ENCODE measurements at places on chromosomes 3 and 15. TPM values are rescaled to one million over a fixed set of nuclear protein-coding genes. Genes with fewer than 3 reads are reported as not detected.

The PGBD4 gene
- 1.8 TPM for total RNA-seq

The PCSK6 gene
- 7.3 TPM for total RNA-seq

The LIPC gene
- total RNA-seq = 9.9 TPM

The RTP3 gene
- total RNA-seq = not detected

The MYZAP gene
- total RNA-seq = 3.3 TPM

The SLC12A8 gene
- 29.1 TPM for total RNA-seq

The GOLGA8B gene
- total RNA-seq = 125 TPM

The MORC1 gene
- 0.06 TPM for total RNA-seq

DNA sequence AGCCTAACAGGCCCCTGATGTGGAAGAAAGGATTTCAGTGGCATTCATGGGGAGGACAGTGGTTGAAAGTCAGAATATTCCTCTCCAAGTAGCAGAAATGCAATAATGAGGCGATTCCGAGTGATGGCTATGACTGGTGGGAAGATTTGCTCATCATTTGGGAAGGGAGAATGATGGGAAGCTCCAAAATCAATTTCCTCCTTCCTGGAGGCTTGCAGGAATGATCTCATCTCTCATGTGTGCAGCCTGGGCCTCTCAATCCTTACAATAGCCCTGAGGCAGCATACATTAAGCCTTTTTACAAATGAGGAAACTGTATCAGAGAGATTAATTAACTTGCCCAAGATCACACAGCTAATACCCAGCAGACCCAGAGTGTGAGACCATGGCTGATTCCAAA, 58.7 kb downstream of the BOC start:
- DNase-seq = no peak

DNA sequence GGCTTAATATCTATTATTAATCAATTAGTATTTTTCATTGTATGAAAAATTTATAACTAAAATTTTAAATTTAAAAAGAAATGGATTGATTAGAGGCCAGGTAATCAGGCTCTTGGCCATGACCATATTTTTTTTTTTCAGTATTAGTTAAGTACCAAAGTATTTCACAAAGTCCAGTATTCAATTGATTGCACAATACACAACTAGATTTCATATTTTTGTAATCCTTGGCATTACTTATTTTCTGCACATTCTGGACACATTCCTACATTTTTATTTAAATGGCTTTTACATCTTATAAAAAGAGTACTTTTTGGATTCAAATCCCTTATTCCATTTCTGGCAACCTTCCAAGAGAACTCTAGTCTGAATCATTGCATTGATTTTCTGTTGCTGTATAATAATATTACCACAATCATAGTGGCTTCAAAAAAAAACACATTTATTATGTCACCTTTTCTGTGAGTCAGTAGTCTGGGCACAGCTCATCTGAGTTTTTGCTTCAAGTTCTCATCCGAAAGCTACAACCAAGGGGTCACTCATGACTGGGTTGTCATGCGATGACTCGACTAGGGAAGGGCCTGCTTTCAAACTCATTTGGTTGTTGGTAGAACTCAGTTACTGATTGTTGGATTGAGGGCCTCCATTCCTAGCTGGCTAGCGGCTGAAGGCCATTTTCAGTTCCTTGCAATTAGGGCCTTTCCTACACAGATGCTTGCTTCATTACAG, 90.7 kb downstream of the CNTN6 start:
- no peak for DNase-seq

DNA sequence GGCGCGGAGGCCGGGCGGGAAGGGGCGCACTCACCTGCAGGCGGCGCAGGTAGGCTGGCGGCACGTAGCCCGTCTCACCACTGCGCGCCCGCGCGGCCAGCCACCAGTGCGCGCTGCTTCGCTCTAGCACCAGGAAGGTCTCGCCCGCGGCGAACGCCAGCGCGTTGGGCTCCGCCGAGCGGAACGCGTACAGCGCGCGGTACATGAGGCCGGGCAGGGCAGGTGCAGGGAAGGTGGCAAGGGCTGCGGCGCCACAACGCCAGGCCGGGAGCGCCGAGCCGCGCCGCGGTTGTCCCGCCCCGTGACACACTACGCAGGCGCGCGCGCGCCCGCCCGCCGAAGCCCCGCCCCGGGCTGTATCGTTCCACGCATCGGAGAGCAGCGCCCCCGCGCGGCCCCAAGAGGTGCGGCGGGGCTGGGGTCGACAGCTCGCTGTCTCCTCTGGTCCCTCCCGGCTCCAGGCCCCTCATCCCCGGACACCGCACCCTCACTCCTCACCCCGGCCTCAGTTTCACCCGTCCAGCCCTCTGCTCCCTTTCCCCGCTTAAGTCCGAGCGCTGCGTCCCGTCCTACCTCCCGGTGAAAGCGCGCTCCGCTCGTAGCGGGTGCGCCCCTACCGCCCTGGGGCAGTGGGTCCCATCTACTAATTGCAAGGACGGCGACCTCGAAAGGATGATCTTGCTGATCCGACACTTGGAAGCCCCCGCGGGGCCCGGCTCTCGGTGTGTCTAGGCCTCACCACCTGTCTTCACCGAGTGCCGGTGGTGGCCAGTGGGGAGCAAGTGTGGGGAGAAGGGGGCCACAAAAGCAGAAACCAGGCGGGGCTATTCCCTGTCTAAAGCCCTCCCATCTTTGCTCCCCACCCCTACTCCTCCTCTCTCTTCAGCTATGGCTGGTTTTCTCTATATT, at the start of gene NCKIPSD:
NCKIPSD (minus strand) TSS at position 313 of the 909 bp plus-strand sequence; CDS start at position 205, 108 bp downstream.
- peak; percentile 95 for DNase-seq

GRCh38 chr3:37103103-37103808, 71.1 kb downstream of the LRRFIP2 start:
- DNase-seq = no peak

DNA sequence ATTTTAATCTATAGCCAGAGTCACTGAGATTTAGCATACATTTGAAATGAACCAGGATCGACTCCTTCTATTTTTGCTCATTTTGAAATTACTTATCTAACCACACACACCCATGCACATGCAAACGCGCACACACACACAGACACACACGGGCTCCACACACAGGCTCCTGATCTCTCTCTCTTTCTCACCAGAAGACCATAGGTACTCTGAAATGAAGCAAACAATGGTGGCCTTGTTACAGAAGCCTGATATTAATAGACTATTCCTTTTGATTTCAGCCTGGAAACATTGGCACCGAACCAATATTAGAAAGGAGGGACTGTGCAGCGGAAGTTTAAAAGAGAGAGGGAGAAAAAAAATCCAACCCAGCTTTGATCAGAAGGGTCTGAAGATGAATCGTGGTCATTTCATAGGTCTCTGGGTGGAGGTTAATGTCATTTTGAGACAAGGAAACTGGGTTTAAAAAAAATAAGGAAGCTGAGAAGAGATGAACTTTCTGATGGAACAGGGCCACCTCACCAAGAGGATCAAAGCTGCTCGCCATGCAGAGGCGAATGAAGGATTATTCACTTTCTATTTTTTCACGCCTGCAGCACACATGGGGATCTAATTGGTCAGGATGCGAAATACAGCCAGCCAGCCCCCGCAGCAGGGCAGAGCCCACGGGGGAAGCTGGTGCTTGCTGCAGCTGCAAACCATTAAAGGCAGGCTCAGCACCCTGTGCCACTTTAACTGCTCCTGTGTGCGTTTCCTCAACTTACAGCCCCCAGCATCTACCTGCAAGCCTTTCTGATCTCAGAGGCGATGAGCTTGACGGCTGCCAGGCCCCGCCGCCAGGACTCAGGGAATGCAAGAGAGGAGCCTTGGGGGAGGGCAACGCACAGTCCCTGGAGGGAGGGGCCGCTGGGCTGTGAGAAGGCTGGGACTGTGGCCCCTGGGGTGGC, 88.8 kb downstream of the HES1 start:
- peak; percentile 55 for DNase-seq

DNA sequence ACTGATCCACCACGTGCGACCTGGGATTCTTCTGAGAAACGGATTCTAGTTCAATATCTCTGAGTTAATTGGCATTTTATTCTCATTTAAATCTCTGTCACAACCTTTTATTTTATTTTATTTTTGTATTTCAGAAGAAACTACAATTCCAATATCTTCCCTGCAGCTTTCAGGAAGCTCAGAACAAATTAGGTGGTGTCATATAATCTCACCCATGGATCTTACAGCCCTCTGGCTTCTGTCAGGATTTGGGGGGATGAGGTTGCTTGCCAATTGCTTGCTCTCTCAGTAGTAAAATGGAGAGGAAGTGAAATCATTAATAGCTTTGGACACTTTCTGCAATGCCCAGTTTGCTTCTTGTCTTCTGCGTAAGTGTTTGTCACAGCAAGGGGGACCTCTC, 205.4 kb downstream of the TLE3 start:
- DNase-seq = no peak

- peak; percentile 32 for DNase-seq
These were observed 13.6 kb downstream of the MRPS25 start for GRCh38 chr3:15051531-15051930.

DNA sequence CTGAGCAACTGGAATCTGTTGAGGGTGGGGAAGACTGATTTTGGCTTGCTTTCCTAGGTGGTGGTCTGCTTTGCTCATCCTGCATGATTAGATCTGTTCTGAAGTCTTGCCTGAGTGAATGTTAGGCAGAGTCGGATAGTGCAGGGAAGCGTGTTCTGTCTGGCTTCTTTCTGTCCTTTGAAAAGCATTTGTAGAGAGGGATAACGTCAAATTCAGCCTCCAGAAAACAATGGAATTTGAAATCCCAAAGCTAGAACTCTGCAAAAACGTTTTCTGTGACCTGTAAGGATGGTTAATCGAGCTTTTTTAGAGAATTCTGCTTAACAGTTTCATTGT, 1.4 kb downstream of the GLCE start:
- DNase-seq = no peak

GRCh38 chr3:11820531-11821041, 26.1 kb downstream of the TAMM41 start:
- no peak for DNase-seq

DNA sequence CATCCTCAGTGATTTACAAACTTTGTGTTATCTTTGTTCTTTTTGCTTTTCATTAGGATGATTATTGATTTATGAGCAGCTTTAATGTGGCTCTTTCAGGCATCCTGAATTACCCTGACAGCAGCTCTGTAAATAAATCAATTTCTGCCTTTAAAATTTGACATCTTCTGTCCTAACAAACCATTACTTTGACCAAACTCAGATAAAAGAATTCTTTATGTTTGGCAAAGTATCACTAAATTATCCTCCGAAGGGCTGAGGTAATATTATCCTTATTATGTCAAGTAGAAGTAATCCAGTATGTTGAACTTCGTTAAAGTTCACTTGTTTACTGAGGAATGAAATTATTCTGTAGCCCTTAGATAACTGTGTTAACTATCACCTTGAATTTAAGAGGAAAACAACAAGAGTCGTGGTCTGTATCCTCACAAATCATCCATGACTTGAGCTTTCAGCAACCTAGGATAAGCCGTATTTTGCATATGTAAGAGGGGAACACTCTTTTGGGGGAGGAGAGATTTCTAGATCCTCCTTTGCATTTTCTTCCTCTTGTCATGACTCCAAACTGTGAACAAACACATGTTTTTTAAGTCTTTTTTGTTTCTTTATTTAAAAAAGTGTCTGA, 173.2 kb upstream of the STAC start:
- no peak for DNase-seq

- no peak for DNase-seq
These were observed 160.1 kb downstream of the ARRDC4 start for GRCh38 chr15:98120561-98120960.

DNA sequence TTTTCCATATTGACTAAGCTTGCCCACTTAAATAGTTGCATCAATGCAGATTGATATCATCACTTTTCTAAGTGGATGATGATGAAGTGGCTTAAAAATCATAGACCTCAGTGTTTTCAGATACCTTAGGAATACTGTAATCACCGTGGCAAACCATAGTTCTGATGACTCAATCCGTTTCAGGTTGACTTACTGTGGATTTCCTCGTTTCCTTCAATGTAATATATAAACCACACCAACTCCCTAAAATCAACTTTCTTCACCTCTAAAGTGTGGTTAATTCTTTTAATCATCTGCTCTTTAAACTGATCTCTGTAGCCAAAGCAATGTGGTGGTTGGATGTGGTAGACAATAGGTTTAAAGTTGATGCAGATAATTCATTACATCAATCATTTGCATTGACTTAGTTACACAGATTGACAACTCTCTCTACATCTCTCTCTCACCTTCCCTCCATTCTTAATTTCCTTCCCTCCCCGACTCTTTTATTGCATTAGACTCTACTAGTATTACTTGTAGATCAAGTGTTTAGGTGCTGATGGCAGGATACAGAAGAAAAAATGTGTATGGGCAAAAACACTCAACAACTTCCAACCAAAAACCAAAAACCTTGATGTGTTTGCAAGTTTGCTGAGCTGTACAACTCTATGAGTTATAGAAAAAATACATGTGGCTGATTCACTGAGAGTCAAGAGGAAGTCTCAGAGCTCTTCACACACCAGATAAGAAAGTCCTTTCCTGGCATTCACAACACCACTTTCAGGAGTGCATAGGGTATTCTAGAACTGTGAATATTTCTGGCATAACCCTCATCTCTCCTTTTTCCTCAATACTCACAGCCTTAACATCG, 243.5 kb downstream of the NFKBIZ start:
- no peak for DNase-seq

DNA sequence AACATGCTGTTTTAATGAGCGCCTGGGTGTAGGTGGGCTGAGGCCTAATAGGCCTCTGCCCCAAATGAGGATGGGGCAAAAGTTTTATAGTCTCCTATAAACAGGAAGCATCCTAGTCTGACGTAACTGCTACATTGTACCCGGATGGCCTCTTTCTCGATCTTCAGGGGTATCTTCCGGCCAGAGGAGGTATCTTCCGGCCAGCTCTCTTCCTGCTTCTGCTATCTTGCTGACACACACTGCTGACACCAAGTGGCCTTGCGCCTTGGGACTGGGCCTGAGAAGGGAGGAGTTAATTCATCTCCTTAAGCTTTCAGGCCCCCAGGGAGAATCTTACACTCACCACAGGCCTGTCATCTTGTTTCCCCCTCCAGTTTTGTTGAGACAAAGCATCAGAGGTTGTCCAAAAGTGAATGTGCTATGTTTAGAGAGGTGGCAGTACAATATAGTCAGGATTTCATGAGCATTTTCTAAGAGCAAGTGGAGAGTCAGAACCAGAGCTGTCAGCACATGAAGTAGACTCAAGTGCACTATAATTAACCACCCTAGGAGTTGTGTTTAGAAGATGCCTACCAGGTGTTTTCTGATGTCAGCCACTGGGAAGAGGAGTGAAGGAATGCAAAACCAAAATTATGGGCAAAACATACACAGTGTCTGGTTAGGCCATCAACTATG, 15.6 kb upstream of the IGSF10 start:
- no peak for DNase-seq

- no peak for DNase-seq
These were observed 130.6 kb downstream of the STAG1 start for GRCh38 chr3:136621628-136622027.

DNA sequence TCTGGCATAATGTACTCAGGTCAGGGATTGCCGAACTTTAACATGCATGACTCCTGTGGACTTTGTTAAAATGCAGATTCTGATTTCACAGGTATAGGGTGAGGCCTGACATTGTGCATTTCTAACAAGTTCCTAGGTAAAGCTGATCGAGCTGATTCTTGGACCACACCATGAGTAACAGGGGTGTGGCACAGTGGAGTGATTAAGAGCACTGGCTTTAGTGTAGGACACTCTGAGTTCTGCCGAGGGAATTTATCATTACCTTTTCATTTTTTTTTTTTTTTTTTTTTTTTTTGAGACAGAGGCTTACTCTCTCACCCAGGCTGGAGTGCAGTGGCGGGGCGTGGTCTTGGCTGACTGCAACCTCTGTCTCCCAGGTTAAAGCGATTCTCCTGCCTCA, 169.3 kb downstream of the ADAMTS9 start:
- no peak for DNase-seq

- peak; percentile 66 for DNase-seq
These were observed 36.8 kb upstream of the KLHL25 start for GRCh38 chr15:85831415-85832113.
